ENCODE measurements at places on chromosomes 12 and 14.
A peak's percentile ranks its signal among the peaks of the same experiment; 100 is the strongest.

DNA sequence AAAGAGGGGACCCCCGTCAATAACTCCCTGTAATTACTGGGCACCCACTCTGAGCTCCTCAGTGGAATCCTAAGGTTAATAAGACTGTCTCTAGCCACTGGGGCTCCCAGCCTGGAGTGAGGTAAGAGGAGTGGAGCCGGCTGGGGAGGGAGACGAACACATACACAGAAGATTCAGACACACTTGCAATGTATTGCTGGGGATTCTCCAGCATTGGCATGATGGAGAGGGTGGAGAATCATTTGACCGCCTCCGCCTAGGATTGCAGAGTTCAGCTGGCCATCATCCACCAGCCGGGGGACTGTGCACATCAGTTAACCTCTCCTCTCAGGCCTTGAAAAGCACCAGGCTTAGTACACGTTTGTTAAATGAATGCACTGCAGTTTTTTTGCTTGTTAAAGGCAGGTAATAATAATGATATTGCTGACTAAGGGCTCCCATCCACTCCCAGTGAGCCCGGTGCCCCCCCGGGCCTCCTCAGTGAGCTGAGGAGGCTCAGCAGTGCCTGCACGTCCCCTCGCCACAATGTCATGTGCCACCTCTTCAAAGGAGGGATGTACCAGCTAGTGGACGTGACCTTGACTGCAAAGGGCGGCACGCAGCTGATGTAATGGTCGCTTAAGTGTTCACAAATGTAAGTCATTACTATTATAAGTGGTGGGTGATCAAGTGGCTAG is 20.3 kb upstream of the FAIM2 start:
- DNase-seq: peak; percentile 62

DNA sequence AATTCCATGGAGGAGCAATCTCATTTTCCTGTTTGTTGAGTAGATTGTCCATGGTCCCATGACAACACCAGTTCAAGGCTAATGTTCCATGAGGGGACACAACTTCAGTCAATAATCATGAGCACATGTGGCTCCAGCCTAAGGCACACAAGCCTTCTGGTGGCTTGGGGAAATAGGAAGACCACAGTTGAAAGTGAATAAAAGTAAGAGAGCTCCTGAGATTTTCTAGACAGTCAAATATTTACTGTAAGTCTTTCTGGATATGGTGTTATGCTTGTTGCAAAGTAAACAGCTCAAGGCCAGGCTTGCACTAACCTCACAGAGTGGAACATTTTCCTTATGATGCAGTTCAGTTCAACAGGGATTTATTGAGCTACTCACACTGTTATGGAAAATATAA is 206.9 kb upstream of the SLC38A2 start:
- DNase-seq: no peak

DNA sequence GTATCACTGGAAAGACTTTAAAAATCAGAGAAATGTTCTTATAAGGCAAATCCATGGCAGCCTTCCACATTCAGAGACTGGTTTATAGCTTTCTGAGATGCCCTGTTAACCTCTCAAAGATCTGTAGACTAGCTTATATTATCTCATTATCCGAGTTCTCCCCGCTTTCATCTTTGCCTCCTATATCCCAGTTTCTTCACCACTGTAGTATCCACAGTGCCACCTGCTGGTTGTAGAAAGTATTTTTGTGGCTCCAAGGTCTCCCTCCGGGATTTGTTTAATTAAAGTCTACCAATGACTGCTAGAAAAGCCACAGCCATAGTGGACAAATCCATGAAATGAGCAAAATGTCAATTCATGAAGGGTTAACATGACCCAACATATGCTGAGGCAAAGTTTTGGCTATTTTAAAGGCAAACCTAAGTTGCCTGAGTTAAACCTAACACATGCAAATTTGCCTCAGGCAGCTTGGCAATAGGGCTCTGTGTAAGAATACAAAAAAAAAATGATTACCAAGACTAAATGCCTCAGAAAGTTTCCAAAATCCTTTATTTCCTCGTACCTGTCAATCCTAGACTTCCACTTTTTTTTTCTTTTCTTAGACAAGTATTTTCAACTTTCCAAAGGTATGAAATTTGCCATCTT is 218.8 kb upstream of the BMP4 start:
- peak; percentile 80 for DNase-seq

DNA sequence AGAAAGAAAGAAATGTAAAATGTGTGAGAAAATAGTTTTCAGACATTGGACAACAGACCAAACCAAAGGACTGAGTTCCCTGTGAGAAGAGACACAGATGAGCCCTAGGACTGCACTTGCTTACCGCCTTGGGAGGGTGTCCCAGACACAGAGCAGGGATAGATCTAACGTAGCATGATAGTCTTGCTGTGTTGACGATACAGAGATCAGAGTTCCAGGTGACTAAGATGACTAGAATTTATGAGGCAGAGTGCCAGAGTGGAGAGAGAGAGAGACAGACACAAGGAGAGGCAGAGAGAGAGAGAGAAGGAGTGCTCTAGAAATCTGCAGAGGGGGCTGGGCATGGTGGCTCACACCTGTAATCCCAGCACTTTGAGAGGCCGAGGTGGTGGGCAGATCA is 148.2 kb upstream of the LMNTD1 start:
- no peak for DNase-seq

- DNase-seq: no peak
These were observed 17.0 kb upstream of the SRSF5 start for GRCh38 chr14:69749956-69750355.

DNA sequence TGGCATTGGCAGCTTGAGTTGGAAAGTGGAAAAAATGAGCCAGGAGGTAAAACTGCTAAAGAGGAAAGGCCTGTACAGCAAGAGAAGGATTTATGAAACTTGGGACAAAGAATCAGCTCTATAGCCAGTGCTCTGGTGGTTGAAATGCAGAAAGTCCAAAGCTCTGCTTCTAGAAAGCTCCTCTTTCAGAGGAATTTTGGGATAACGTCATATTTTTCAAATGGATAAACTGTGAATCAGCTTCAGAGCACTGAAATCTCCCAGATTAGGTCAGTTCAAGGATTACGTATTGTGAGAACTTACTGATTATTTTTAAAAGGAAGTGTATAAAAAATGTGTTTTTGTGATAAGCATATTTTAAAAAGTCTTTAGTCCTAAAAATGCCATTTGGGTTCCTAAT is 203.1 kb upstream of the CNOT2 start:
- DNase-seq: no peak

DNA sequence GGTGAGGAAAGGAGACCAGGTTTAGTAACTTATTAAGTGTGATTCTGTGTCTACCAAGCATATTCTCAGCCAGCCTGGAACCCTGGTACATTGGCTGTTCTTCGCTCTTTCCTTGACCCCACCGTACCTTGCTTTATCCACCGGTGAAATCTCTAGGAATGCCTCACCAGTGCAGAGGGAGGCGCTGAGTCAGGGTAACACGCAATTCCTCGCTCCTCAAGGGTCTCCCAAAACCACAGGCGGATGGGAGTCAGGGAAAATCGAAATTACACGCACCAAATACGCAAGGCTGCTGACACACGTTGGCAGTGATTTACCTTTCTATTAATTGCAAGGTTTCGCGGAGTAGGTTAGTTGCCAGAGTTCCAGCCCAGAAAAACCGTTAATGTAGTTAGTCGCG is 845 bp downstream of the L3HYPDH start:
- DNase-seq: no peak

DNA sequence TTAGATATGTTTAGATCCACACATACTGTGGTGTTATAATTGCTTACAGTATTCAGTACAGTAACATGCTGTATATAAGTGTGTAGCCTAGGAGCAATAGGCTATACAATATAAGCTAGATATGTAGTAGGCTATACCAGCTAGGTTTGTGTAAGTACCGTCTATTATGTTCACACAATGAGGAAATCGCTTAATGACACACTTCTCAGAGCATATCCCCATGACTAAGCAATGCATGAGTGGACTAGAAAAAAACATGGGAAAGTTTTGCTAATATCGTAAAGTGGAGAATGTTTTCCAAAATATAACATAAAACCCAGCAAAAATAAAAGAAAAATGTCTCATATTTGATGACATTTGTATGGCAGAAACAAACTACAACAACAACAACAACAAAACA is 27.3 kb downstream of the AKAP3 start:
- DNase-seq: no peak

- DNase-seq: no peak
These were observed 2.2 kb downstream of the TSHR start for GRCh38 chr14:80957613-80958012.

- no peak for DNase-seq
These were observed 1.7 kb upstream of the KIF26A start for GRCh38 chr14:104136472-104137296.

DNA sequence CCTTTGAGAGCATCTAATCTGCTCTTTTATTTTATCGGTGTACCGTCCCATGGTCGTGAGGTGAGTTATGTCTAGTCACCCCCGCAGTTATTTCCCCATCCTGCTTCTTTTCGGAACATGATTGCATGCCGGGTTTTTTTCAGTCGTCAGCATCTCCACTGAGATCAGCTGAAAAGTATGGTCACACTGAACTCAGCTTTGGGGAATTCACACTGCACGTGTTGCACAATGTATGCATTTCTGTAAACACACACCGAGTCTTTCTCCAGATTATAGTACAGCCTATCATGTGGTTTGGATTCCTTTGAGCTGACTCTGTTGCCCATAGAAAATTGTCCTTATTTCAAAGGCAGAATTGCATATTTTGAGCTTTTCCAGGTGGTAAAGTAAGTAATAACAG is 24.6 kb downstream of the PLXNC1 start:
- DNase-seq: peak; percentile 70

DNA sequence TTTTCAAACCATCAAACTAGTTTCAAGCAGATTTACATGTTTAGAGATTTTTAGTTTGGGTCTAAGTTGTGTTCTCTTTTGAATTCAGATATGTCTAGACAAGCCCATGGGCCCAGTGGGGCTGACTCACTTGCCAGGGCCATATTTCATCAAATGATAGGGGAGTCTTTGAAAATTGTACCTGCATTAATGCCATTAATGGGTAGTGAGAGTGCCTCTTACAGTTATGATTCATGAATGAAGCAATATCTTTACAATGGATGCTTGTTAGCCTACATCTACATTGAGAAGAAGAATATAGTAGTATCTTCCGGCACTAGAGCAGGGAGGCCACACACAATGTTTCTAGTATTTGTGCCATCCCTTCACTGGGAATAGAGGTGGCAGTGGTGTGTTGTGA is 174.2 kb upstream of the E2F7 start:
- no peak for DNase-seq

- DNase-seq: no peak
These were observed 103.0 kb downstream of the PRIMA1 start for GRCh38 chr14:93685121-93685895.

DNA sequence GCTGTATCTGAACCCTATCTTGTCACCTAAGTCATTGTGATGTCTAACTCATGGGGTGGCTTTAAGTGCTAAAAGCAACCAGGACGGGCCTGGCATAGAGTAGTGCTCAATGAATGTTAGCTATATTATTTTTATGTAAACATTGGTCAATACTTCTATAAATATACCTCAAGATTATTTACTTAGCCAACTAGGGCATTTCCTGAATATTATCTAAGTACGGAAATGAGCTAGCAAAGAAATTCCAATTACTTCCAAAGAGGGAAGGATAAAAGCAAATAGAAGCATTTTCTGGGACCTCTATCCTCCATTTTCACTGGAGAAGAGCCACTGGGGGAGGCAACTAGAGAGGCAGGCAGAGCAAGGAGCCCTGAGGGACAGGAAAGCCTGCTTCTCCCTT is 20.6 kb downstream of the CCDC92 start:
- DNase-seq: no peak

DNA sequence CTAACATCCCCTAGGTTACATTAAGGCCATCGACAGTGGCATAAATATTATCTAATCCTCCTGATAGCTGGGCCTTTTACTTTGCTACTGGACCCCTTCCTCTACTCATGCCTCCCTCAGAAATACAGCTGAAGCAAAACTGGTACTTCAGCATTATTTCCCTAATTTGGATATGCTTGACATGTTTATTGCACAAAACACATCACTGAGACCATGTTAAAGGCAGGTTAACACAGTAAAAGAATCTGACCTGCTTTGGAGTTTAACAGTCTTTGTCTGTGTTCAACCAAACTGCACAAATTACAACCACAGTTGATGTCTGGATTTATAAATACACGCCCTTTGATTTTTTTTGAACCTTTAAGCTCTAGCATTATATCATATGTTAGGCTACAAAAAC is 156.6 kb downstream of the FOXA1 start:
- no peak for DNase-seq

DNA sequence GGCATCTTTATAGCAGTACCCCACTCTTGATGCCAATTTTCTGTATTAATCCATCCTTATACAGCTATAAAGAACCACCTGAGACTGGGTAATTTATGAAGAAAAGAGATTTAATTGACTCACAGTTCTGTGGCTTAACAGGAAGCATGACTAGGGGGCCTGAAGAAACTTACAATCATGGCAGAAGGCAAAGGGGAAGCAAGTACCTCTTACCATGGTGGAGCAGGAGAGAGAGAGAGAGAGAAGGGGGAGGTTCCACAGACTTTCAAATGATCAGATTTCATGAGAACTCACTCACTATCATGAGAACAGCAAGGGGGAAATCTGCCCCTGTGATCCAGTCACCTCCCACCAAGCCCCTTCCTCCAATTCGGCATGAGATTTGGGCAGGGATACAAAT is 84.4 kb downstream of the SLC24A4 start:
- DNase-seq: no peak

- peak; percentile 74 for DNase-seq
These were observed 916 bp upstream of the CHPT1 start for GRCh38 chr12:101696251-101697196.

DNA sequence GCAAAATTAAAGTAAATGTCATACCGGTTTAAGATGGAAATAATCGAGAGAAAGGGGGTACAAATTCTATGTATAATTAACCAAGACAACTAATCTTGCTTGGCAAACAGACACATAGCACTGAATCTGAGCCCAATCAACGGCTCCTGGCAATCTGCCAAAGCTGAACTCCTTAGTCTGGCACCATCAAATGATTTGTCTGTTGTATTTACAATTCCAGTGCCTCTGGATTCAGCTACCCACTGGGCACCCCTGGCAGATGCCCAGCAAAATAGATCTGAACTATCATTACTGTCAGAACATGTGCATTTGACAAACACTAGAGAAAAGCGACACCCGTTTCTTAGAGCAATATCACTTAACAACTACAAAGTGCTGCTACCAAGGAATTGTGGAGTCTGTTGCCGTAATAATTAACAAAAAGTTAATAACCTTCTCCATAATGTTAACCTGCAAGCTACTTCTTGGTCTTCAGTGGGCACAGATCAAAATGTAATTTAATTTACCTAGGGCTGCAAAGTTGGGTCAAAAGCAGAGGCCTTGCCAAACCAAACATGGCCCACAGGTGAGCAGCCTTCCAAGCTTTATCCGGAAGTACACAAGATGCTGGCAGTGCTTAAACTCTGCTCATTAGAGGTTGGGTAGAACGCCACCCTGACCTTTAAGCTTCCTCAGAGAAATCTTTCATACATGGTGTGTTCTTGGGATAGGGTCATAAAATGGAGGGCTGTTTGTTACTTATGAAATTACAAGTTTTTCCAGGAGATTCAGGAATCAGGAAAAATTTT is 7.6 kb downstream of the EGLN3 start:
- DNase-seq: no peak
